Activated CD8-positive, alpha-beta memory T cell treated with anti-CD3 and anti-CD28 coated beads for 1 hour (primary cell): ENCODE measurements at places on chromosomes 7 and 10.

DNA sequence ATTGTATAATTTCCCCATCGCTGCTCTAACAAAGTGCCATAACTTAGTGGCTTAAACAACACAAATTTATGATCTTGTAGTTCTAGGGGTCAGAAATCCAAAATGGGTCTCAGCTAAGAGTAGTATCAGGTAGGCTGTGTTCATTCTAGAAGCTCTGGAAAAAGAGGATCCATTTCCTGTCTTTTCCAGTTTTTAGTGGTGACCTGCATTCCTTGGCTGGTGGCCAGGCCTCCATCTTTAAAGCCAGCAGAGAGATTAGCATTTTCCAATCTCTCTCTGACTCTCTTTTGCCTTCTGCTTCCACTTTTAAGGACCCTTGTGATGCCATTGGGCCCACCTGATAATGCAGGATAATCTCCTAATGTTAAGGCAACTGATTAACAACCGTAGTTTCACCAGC lies 41.0 kb upstream of the C10orf120 start:
- no peak for DNase-seq

DNA sequence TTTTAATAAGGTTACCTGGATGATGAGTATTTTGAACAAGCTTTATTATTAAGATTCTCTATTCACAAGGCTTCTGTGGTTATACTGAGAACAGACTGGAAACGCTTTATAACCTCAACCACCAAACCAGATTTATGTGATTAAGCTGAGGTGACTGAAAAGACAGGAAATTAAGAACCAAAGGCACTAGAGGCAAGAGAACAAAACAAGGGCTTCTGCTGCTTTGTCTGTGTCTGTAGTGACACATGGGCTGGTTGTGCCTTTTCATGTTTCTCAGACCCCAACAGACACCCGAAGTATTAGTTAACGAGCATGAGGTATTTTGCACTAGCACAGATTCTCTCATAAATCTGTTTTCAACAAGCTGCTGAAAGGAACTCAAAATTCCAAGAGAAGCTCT lies 64.4 kb downstream of the RAPGEF5 start:
- no peak for DNase-seq

DNA sequence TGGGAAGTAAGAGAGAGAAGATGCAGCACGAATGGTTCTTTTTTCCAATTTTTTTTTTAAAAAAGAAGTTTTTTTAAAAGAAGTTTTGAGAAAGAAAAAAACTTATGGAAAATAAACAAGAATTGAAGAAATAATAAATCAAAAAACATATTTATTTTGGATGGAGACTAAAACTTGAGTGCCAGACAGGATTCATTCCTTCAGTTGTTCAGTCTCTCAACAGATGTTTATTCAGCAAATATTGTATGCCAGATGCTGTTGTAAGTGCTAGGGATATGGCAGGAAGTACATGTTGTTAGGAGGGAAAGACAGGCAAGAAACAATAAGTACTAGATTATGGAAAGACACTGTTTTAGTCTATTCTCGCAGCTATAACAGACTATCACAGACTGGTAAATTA lies 750.7 kb upstream of the PHF14 start:
- no peak for DNase-seq

- no peak for DNase-seq
Measured at GRCh38 chr10:114825513-114826253, 4.1 kb downstream of the FHIP2A start.

DNA sequence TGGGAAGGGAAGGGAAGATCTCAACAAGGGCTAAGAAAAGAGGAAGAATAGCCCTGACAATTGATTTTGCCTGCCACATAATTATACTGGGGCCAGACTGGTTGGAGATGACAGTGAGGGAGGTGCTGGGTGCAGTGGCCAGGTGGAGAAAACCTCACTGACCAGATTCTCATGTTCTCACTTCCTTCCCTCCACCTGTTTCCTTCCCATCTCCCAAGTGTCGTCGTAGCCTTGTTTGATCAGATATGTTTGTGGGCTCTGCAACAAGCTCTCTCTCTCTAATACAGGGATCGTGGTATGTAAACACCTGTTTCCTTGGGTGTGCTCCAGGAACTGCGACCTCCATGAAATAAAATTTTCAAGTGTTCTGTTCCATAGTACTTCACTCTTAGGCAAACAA lies 60.2 kb downstream of the VCL start:
- no peak for DNase-seq

- DNase-seq = no peak
Measured at GRCh38 chr7:124029396-124030188, 3.3 kb downstream of the TMEM229A start.

DNA sequence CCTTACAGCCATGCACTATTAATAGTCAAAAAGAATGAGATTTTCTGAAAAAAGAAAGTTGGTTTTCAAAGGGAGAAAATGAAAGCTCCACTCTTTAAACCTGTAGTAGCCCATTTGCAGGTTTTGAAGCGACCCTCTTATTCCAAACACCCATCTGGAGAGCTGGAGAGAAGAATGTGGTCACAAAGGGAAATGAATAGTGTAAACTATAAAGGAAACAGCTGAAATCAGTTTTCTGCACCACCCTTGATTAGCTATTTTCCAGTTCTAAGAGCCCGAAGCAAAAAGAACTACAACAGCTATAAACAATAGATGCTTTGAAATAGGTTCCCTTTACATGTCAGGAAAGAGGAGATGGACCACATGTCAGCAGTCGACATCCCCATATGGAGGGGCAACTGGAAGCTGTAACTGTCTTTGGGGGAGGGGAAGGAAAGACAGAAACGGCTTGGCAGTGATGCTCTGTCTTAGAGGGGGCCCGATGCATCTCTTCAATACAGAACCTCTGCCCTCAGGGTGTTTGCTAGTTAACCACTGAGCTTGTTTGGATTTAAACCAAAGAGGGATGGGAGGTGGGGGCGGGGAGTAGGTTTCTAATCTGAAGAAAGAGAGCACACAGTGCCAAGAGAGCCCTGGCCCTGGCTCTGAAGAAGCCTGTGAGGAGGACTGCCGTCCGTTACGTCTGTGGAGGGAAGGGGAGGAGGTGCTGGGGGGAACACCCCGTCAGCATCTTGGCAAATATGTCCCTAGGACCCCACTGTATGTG lies 55.3 kb downstream of the CPVL start:
- DNase-seq = no peak

DNA sequence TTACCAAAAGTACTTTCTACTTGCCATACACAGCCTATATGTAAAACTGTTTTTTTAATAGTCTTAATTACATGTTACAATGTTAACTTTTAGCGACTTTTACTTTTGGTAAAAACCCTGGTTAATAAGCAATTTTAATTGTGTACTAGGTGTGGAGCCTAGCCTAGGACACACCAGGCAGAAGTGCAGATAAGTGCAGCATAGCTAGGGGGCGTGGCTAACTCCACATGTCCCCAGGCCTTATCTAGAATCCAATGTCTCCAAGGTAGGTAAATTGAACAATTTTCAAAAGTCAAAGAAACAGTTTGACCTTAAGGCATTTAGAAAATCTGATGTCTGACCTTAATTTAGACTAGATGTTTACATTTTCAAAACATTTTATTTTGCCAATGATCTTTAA lies 858.7 kb downstream of the CCSER2 start:
- DNase-seq = no peak

DNA sequence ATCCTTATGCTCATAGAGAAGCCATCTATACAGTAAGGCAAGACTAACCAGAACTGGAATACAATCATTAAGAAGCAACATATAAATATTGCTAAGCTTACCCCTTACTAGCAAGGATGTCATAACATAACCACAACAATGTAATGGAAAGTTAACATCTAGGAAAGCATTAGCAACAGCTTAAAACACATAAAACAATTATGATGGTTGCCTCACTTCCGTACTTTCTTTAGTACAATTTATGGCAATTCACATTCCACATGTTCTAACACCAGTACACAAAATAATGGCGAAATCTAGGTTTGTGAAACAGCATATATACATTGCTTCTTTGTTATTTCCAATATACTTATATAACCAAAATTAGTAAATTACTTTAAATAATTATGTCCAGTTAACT lies 195.0 kb downstream of the AHR start:
- DNase-seq = no peak

DNA sequence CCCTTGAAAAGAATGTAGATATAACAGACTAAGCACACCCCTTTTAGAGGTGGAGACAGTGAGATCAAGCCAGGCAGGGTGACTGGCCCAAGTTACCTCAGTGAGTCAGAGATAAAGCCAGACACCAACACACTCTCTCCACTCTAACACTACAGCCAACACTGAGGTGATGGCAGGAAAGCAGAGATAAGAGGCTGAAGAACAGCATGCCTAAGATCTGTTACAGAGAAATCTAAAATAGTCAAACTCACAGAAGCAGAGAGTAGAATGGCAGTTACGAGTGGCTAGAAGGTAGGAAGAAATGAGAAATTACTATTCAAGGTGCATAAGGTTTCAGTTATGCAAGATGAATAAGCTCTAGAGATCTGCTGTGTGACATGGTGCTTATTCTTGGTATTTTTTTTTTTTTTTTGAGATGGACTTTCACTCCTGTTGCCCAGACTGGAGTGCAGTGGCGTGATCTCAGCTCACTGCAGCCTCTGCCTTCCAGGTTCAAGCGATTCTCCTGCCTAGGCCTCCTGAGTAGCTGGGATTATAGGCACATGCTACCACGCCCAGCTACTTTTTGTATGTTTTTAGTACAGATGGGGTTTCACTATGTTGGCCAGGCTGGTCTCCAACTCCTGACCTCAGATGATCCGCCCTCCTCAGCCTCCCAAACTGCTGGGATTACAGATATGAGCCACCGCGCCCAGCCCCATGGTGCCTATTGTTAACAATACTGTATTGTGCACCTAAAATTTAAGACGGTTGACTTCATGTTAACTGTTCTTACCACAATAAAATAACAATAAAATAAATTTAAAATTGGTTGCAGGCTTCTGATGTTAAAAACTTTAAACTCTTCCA lies 28.7 kb downstream of the ICA1 start:
- DNase-seq = no peak

DNA sequence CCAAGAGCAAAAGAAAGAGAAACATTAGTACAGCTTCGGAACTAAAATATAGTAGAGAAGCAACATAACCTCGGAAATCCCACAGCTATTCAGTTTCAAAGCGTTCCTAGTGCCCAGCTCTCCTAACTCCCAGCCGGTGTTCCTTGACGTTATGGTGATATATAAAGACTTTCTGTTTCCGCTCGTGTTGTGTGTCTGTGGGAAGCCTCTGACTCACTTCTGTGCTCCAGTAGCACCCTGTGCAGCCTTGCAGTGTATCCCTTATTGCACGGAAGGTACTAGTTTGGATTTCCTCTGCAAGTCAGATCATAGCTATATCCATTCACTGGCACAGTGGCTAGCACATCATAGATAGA lies 535 bp downstream of the ASAH2B start:
- no peak for DNase-seq

- DNase-seq = no peak
Measured at GRCh38 chr10:3068968-3069737, 1.8 kb downstream of the PFKP start.

DNA sequence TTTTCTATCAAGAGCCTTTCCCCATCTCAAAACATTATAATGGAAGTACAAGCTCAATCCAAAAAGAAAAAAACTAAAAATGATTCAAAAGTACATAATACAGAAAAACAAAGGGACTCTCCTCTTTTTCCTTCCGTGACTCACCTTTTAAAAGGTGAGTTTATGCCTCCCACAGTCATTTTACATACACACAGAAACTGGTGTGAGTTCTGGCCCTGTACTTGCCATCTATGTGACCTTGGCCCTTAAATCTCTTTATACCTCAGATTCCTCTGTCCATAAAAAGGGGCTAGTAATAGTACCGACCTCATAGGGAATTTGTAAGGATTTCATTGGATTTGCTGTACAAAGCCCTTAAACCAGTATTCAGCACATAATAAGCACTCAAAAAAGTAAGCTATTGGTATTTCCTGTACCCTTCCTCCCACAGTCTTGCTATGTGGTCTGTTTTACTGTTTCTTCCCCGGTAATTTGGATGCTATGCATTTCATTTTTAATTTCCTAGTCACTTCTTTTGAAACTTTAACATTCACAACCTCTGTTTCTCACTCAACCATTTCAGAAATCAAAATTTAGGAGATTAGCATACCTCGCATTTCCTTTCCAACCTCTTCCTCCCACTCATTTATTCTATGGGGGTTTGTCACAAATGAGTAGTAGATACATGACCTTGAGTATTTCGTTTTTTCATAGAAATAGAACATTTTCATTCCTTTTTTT lies 39.0 kb downstream of the STK17A start:
- DNase-seq = no peak

- peak; percentile 84 for DNase-seq
Measured at GRCh38 chr10:92591550-92592022, 1.3 kb upstream of the KIF11 start.

- DNase-seq = no peak
Measured at GRCh38 chr10:72883861-72884260, 9.7 kb upstream of the OIT3 start.

DNA sequence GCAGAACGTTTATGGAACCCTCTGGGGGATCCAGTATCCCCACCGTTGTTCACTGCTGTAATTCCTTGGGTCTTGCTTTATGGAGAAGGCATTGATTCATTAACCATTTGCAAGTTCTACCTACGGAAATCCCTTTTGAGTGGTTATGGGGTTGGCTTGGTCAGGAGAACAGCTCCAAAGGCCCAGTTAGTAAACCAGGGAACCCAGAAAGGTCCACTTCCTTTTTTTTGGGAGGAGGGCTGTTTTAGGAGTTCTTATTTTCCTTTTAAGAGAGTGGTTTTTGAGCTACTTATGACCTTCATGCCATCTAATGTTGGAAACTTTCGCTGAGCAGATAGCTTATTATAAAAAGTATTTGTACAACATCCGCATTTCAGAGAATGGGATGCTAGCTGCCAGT lies 1.3 kb downstream of the POR start:
- no peak for DNase-seq

GRCh38 chr7:47600199-47601118 lies 18.5 kb upstream of the TNS3 start:
- DNase-seq = no peak

- DNase-seq = no peak
Measured at GRCh38 chr10:132904181-132904813, 38.1 kb downstream of the CFAP46 start.

DNA sequence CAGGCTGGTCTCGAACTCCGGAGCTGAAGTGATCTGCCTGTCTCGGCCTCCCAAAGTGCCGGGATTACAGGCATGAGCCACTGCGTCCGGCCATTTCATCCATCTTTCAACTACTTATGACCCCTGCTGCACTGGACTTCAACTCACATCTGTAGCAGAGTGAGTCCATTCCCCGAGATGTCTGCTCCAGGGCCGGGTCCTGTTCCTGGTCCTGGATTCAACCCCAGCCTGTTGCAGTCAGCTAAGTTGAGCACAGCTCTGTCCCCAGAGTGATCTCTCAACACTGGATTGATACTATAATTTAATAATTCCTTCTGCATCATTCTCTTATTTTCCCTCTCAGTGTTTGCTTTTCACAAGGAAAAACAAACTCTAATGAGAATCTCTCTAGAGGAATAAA lies 25.8 kb downstream of the PRTFDC1 start:
- no peak for DNase-seq

GRCh38 chr7:25922296-25922695 lies 229.7 kb upstream of the NFE2L3 start:
- DNase-seq = no peak

DNA sequence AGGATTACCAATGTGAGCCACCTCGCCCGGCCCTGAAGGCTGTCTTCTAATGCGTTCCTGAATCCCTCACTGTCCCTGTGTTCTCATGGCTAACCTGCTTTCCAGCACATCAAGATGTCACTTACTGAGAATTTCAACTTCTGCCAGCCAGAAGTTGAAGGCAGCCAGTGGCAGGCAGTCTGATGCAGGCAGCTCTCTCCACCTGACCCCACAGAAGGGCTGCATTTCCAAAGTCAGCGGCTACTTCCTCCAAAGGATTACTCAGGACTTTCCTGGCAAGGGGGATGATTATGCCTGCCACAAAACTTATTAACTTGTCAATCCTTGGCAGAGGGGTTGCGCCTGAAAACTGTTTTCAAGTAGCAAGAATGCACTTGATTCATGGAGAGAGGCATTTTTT lies 1219.4 kb downstream of the TYW1 start:
- DNase-seq = no peak
